ENCODE measurements at places on chromosomes 7 and 10.

- no peak for DNase-seq
Observed at GRCh38 chr7:85713171-85713570, 526.3 kb upstream of the SEMA3D start.

DNA sequence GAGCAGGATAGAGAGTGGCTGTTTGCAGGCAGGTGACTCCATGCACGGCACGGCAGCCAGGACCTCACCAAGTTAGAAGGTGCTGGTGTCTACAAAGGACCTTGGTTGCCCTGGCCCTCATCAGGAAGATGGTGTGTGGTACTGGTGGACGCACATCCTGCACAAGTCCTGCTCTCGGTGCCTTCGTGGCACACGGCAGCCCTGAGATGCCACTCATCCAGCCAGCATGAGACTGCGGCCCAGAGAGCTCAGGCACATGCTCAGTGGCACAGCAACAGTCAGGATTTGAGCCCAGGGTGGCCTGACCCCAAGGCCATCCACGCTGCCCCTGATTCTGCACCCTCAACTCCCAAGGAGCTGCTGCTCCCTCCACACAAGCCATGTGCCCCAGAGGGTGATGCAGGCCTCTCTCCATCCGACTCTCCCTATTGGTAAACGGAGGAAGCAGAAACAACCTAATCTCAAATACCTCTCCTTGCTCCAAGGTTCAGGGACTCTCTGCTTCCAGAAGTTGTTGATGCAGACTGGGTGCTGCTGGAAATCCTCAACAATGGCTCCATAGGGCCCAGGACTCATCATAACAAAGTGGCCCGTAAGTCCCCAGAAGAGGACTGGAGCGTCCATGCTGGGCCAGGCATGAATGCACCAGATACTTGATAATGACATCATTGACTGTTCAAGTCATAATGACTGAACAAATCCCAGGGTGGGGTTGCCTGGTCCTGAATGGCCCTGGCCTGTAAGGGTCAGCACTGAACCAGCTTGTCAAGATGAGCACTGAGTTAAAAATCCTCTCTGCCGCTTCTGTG lies 93.6 kb downstream of the ARHGAP22 start:
- DNase-seq: no peak

DNA sequence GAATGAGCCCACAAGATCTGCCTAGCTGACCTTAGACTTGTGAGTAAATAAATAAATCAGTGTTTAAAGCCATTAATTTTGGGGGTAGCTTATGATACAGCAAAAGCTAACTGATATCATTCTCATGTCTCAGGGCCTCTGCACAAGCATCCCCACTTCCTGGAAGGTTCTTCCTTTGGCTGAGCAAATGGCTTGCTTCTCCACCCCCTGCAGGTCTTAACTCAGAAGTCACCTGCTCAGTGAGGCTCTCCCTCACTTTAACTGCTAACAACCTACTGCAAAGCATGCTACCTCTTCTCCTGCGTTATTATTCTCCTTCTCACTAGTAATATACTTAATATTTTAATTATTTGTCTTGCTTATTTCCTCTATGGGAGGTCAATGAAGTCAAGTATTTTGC lies 167.3 kb downstream of the TPK1 start:
- DNase-seq: no peak

DNA sequence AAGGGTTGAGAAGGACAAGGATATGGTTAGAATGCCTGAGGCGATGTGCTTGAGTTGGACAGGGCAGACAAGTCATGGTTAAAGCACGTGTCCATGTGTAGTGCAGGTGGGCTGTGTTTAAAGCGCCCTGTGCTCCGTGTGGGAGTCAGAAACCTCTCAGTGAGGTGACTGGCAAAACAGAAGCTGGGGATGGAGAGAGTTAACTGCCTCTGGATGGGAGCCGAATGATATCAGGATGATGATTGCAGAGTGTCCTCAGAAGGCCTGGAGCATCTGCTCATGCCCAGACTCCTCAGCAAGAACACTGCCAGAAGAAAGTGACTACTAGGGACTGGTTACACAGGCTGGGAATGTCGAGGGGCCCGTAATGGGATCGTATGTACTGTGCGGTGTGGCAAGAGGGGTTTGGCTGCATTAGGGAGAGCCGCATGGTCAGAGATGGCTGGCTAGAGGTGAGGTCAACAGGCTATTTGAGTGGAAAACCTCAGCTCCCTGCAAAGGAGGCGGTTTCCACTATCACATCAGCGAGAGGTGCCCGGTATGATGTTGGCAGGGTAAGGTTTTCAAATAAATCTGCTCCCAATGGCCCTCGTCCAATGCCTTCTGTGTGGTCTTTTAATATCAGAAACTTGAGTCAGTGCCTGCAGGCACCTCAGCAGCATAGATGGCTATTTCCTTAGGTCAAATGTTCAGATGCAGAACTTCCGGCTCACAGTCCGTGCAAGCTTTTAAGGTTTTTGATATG lies 26.1 kb upstream of the MRC1 start:
- DNase-seq: no peak

GRCh38 chr7:99679400-99680191 lies at the start of gene CYP3A5:
Gene CYP3A5 (minus strand): TSS chr7:99679996. CDS start chr7:99679896, 100 bp downstream.
- peak; percentile 13 for DNase-seq

DNA sequence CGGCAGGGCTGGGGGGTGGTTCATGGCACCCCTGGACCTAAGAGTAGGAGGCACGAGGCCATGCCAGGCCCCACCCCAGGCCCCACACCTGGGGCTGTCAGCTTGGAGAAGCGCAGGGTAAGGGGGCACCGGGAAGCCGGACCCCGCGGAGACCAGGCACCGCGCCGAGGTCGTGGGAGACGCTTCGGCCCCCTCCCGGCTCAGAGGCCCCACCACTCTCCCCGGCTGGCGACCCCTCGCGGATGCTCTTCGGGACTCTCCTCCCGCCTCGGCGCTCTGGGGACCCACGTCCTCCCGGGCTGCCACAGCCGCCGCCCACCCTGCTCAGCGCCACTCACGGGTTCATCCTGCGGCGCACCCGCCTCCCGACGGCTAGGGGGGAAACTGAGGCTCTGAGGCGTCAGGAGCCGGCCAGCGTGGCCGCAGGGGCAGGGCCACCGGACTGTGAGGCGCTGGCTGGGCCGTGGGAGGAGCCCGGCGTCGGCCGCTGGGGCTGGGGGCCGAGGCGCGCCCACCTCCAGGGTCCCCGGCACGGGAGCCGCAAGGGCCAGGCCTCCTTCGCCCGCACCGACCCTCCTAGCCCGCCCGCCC lies 25.9 kb downstream of the PDGFA start:
- no peak for DNase-seq

DNA sequence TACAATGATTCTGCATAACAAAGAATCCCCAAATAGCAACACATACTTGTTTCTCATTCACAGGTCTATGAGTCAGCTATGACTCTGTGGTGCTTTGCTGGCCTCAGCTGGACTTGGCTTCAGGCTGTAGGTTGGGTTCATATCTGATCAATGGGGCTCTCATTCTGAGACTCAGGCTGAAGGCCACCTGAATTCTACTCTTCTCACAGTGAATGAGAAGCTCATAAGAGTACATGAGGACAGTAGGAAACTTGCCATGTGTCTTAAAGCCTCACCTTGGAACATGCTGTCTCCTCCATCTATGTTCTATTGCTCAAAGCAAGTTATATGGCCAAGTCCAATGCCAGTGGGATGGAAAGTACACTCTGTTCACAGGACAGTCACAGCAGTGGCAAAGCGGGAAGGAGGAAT lies 292.9 kb downstream of the BMPER start:
- no peak for DNase-seq

GRCh38 chr7:131633342-131633843 lies 77.0 kb upstream of the PODXL start:
- no peak for DNase-seq

- peak; percentile 2 for DNase-seq
Observed at GRCh38 chr7:79880312-79880711, 254.3 kb upstream of the GNAI1 start.

DNA sequence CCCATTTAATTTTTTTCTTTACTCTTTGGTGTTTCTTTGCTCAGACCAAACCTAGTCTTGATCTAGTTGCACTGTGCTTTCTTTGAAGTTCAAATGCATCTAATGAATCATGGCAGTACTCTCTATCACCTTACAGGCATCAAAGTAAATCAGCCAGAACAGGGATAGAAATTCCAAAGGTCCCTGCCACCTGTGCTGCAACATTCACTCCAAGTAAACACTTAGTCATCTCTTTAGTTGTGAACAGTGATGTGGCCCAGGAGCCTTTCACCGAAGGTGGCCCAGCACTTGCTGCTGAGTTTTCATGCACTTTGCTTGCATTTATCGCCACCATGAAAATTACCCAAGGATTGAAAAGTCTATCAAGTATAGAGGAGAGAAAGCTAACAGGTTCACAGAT lies 314.1 kb upstream of the ETV1 start:
- no peak for DNase-seq

DNA sequence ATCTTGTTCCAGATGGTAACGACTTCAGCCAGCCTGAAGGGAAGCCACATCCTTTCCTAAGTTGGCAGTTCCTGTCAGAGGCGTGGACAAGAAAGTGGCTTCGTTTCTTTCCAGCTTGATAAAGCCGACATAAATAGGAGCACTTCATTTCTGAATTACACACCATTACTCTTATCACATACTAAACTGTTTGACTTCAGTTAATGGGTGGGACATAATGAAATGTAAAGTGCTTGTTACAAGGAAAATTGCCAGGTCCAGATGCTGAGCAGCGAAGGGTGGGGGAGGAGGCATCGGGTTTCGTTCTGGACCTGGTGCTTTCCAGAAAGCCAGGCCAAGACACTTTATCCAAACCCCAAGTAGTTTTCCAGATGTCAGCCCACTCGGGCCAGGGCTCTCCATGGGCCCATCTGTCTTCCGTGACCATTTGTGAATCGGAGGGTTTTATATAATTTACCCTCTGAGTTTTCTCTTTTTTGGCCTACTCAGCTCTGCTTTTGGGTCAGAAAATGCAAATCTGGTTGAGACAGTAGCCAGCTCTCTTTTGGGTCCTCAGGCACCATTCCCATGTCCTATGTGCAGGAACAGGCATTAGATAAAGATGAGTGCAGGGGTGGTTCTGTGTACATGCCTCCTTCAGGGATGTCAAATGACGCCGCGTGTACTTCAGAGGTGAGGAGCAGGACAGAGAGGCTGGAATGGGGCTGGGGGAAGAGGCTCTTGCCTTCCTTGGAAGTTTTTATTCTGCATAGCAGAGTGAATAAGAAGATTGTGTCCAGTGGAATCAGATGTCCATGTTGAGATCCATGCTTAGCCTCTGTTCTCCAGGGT lies 90.2 kb downstream of the TACC2 start:
- DNase-seq: no peak

DNA sequence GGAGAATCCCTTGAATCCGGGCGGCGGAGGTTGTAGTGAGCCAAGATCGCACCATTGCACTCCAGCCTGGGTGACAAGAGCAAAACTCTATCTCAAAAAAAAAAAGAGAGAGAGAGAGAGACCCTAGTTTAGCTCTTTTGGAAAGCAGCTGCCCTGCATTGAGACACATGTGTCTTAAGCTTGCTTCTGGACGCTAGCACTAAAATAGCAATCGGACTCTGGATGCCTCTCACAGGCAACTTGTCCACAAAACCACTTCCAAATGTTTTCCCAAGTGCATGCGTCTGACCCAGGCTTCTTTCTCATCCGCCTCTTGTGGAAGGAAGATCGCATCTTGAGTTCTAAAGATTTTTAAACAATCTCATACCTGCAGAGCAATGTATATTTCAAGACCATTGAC lies 182.7 kb downstream of the CUX1 start:
- no peak for DNase-seq

GRCh38 chr10:110523736-110524135 lies 26.0 kb downstream of the DUSP5 start:
- DNase-seq: no peak

GRCh38 chr10:21888959-21889358 lies 114.6 kb downstream of the DNAJC1 start:
- no peak for DNase-seq

DNA sequence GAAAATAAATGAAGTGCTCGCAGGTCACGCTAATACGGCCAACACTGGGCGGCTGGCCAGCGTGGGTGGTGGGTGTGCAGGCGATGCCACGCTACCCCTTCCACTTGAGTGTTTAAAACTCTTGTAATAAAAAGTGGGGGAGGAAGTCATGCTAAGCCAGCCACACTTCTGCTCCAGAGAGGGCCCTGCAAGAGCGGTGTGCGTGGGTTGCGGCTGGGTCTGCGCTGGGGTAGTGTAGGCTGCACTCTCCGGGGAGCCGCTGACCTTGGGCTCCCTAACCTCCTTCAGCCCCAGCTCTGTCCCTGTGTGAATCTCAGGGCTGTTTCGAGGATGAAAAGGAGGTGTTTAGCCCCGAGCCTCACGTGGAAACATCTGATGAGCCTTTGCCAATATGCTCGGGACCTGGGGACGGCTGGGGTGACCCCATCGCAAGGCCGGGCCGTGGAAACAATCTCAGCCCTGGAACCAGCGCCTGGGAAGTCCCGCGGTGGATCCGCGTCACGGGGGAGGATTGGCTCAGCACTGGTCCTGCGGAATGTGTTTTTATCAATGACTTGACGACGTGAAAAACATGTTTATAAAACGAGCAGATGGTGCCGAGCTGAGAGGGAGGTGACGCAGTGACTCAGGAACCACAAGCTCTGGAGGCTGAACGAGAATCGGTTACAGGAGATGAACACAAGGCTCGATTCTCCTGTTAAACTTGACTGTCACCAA lies 278.5 kb downstream of the DNAJB6 start:
- DNase-seq: no peak

- DNase-seq: no peak
Observed at GRCh38 chr7:125427676-125428075, 498.1 kb upstream of the POT1 start.

- DNase-seq: no peak
Observed at GRCh38 chr10:131238669-131239280, 72.7 kb downstream of the TCERG1L start.

DNA sequence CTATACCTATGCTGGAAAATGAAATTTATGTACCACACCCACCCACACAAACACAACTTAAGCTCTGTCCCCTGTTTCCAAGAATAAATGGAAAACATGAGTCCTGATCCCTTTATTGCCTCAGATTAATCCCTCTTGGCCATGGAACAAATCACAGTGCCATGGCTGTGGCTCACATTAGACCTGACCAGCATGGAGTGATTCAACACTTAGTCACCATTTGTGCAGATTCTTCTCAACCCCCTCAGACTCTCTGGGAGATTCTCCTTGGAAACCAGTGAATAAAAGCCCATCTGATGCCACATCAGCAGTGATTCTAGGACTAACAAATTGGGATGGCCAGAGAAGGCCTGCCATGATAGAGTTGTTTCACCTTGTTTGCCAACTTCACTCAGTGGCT lies 204.4 kb upstream of the TMEM72 start:
- no peak for DNase-seq

GRCh38 chr7:155374276-155375252 lies 76.9 kb downstream of the INSIG1 start:
- DNase-seq: no peak

GRCh38 chr7:50651271-50651989 lies 86.2 kb upstream of the DDC start:
- DNase-seq: no peak

- no peak for DNase-seq
Observed at GRCh38 chr10:15280462-15280861, 90.6 kb downstream of the FAM171A1 start.

DNA sequence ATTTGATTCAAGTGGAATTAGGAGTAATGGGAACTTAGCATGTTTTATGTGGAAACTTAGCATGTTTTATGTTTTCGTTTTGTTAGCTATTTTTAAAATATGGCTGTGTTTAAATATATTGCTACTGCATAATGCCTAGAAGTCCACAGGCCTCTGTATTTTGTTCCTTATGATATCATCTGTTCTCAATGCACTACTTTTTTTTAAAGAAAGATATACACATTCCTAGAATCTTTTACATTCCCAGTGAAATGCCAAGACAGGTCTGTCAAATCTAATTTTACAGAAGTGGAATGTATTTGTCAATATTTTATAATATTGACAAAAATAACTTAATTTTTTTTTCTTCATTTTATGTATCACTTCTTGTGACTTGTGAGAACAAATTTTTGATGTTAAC lies 51.6 kb downstream of the ST7 start:
- DNase-seq: no peak

- peak; percentile 3 for DNase-seq
Observed at GRCh38 chr10:131065673-131066305, 245.7 kb downstream of the TCERG1L start.

Measured in pons (tissue), 1 donor.